Stimulated activated CD4-positive, alpha-beta T cell treated with anti-CD3 and anti-CD28 coated beads, Interleukin-1b, Interleukin-23, amount 100 ng/mL, for 1 hour (primary cell): ENCODE measurements at places on chromosomes 4 and X.

- no peak for DNase-seq
Measured at GRCh38 chr4:75781305-75781704, 56.9 kb downstream of the USO1 start.

DNA sequence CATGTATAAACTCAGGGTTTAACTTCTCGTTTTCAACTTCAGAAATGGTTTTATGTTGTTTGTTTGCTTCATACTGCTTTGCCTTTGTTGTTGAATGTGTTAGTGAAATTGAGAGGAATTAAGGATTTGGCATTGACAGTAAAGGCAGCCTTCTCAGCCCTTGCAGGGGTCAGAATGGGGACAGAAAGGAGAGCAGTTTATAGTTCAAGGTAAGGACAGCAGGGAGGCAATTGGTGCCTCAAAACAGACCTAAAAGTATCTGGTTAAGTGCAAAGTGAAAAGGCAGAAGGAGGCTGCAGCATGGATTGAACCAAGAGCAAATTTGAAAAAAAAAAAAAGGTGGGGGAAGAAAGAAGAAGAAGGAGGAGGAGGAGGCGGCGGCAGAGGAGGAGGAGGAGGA, 835.0 kb upstream of the ADGRL3 start:
- no peak for DNase-seq

GRCh38 chr4:46016306-46016705, 107.5 kb downstream of the GABRG1 start:
- DNase-seq = no peak

DNA sequence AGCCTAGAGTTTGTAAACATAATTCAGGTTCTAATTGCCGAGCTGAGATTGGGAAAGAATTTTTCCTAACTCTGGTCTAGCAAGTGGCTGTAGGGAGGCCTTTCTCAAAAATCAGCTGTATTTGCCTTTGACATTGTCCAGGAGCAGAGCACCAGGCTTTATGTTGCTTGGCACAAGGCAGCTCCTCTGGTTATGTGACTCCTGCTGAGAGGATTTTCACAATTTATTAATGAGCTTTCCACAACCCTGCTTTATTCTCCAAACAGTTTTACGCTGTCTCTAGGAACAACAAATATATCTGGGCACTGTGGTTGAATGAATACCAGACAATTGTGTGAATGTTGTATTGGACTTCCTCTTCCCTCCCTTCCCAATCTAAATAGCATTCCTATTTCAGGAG, 14.9 kb downstream of the LSM6 start:
- no peak for DNase-seq

- DNase-seq = no peak
Measured at GRCh38 chr4:150578745-150579501, 3.0 kb upstream of the MAB21L2 start.

DNA sequence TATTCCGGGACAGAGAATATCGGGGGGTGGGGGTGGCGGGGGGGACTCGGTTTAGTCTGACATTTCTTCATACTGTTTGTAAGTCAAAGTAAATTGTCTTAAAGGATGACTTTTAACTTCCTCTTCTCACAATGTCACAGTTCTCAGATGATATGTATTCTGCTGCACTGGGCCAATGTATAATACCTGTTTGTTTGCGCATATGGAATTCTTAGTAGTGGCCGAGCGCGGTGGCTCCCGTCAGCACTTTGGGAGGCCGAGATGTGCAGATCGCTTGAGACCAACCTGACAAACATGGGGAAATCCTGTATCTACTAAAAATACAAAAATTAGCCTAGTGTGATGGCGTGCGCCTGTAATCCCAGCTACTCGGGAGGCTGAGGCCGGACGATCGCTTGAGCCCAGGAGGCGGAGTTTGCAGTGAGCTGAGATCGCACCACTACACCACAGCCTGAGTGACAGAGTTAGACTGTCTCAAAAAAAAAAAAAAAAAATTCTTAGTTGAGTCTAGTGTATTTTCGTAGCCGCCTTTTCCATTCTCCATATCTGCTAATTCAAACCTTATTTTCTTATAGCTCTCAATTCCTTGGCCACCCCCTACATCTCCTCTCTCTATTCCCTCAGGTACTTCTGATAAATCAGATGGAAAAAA, 851 bp downstream of the POLR2B start:
- DNase-seq = no peak

GRCh38 chr4:156956359-156956758, 15.2 kb downstream of the PDGFC start:
- no peak for DNase-seq

- DNase-seq = no peak
Measured at GRCh38 chrX:12411831-12412230, 273.6 kb downstream of the FRMPD4 start.

- no peak for DNase-seq
Measured at GRCh38 chr4:114603497-114603896, 4.9 kb downstream of the UGT8 start.

DNA sequence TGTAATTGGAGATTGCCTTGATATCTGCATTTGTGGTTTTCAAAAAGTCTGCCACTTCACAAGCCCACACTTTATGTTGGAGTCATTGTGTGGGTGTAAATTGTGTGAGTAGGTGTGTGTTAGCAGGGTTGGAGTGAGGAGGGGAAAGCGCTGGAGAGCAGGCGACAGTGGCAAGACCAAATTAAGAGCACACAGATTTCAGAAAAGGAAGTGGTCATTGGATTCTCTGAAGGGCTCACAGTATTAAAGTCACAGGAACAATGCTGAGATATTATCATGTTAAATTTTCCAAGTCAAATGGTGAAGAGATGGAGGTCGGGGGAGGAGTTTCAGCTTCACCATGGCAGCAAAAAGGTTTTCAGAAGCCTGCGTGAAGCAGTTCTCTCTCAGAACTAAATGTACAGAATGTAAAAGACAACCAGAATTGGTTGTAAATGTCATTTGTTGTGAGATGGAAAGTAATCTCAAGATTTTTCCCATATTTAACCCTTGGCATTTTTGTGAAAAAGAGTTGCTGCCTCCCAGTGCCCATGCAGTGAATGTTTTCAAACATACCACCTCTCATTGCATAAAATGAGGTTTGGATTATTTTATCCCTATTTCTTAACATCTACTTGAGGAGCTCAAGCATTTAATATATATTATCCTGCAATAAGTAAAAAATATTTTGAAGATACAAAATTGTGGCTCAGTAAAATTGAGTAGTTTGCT, 265.9 kb downstream of the ZNF674 start:
- DNase-seq = no peak

- DNase-seq = no peak
Measured at GRCh38 chrX:134685668-134686067, 27.4 kb upstream of the PLAC1 start.

DNA sequence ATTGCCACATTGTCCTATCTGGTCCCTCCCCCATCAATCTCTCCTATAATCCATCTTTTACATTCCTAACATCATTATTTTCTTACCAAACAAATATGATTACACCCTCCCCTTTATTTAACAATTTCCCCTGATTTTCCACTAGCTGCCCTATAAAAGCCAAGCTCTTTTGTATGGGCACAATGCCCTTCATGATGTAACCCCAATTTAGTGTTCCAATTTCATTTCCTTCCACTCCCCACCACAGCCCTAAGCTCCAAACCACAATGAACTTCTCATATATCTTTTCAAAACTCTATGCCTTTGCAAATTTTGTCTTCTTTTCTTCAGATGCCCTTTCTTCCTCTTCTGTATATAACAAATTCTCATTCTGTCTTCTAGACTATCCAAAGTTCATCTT, 39.5 kb upstream of the PTPN13 start:
- no peak for DNase-seq

GRCh38 chr4:144421839-144422565, 224.0 kb upstream of the HHIP start:
- no peak for DNase-seq

DNA sequence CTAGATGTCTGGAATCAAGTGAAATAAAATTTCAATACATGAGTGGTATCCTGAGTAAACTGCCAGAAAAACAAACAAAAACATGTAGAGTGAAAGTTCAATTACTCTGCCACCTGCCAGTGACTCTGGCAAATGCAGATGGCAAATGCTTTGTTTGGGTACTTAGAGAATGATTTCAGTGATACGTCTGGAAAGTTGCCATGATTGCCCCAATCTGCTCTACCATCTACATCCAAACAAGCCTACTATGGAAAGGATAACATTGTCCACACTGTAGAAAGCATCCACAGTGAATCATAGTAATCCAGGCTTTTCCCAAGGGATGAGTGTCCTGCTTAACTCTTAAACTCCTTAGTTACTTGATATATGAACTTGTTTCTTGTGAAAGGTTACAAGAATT, 3.4 kb downstream of the SPATA4 start:
- no peak for DNase-seq

GRCh38 chr4:740656-741282, 35.1 kb downstream of the PCGF3 start:
- DNase-seq = no peak

- DNase-seq = no peak
Measured at GRCh38 chr4:141465171-141465570, 171.2 kb upstream of the IL15 start.

- no peak for DNase-seq
Measured at GRCh38 chr4:47550899-47551548, 65.9 kb downstream of the ATP10D start.

- DNase-seq = no peak
Measured at GRCh38 chr4:142781114-142781513, 65.0 kb downstream of the INPP4B start.

DNA sequence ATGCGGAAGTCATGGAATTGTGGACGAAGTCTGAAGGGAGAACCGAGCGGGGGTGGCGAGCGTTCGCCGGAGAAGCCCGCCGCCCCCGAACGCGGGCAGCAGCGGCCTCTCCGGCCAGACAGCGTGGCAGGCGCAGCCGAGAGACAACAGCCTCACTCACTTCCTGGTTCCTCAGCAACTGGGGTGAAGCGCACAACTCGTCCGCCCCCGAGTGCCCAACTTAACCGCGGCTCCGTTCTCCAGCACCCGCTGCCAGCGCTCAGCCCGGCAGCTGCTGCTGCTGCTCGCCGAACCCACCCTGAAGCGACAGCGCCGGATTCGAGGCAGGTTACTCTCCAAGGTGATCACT, 68.0 kb downstream of the NOCT start:
- DNase-seq = peak; percentile 23

DNA sequence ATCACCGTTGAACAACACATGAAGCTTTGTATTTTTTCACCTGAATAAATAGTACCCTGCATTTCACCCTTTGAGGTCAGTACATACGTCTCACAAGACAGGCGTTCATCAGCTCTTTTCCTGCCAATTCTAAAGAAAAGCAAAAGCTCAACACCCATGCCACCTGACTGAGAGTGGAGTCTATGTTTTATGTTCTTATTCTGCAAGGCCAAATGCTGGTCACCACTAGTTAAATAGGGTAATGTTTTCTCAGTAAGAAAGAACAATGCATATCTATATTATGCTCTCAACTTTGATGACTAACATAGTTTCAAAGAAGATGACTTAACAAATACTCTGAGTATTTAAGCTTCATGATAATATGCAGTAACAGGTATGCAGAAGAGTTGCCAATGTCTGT, 336.3 kb upstream of the BMP3 start:
- no peak for DNase-seq

GRCh38 chrX:50644496-50644895, 169.5 kb downstream of the SHROOM4 start:
- DNase-seq = no peak

GRCh38 chrX:154719132-154719675, 31.7 kb downstream of the GAB3 start:
- no peak for DNase-seq

- DNase-seq = no peak
Measured at GRCh38 chr4:7787681-7788141, 151.9 kb downstream of the AFAP1 start.

- no peak for DNase-seq
Measured at GRCh38 chr4:84496331-84496705, 2.8 kb downstream of the NKX6-1 start.

DNA sequence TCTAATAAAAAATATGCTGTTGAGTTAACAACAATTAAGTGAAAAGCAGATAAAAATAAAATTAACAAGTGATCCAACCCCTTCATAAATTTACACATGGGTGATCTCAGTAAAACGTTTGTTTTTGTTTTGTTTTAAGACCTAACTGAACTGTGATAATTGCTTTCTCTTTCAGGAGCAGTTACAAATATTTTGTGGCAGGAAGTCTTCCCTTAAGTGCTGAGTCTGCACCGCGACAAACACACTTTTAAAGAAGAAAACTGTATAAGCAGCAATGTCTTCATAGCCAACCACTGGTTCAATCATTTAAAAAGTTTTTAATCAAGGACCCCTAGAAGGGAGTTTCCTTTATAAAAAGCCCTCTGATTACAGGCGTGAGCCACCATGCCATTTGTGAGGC, 53.7 kb upstream of the NFKB1 start:
- no peak for DNase-seq

GRCh38 chr4:3707423-3708102, 58.6 kb upstream of the ADRA2C start:
- no peak for DNase-seq

DNA sequence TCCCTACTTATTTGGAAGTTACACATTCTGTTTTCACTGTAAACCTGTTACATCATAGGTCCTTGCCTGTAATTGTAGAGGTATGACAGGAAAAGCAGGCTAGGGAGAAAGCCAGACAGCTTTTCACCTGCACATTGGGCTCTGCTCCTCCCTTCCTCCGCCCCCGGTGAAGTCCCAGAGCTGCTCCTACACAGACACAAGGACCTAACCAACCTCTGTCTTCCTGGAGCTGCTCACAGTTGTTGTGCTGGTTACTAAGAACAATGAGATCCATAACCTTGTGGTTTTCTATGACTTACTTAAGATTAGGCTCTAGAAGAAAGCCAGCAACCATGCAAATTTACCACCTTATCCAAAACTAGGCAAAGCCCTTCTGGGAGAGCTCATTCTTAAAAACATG, 40.0 kb downstream of the MOSPD2 start:
- no peak for DNase-seq

DNA sequence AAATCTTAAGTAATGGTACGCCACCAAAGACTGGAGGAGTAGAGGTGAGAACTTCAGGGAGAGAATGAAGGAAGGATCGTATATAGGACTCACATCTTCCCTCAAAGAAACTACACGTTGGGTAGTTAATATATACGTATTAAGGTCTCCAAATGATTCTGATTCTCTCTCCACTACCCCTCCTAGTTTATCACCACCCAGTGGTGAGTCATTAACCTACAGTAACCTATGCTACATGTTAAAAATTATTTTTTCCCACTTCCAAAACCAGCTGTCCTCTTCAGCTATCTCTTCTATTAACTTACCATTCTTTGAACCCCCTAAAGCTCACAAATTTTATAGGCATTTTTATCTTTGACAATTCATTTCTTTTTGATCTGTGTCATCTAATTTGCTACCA, 69.7 kb downstream of the RPS6KA6 start:
- DNase-seq = no peak

GRCh38 chr4:56307423-56307822, 79.9 kb downstream of the AASDH start:
- no peak for DNase-seq

DNA sequence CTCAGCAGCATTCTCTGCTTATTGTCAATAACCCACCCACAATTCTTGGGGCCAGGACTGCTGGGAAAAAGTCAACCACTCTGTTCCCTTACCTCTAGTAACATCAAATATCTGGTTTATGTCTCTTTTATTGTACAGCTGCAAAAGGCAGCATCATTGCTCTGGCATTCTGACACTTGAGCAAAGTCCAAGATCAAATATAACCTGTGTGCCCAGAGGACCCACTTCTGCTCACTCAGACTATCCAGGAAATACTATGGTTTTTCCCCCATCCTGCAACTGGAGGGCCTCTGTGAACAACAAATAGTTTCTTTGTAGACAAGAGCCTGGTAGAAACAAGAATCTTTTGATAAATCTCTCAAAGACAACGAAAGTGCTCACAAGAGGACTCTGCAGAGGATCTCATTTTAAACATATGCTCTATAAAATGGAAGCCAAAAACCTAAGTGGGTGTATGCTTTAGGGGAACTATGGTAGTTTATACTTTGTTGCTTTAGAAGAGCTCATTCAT, 154.7 kb downstream of the RAB28 start:
- no peak for DNase-seq
